Stimulated activated CD8-positive, alpha-beta memory T cell treated with anti-CD3 and anti-CD28 coated beads, Interleukin-4, amount 100 ng/mL, for 1 hour (primary cell): ENCODE measurements at places on chromosomes 1 and 21.

GRCh38 chr21:31136891-31137290 lies 98.6 kb upstream of the KRTAP19-8 start:
- no peak for DNase-seq

DNA sequence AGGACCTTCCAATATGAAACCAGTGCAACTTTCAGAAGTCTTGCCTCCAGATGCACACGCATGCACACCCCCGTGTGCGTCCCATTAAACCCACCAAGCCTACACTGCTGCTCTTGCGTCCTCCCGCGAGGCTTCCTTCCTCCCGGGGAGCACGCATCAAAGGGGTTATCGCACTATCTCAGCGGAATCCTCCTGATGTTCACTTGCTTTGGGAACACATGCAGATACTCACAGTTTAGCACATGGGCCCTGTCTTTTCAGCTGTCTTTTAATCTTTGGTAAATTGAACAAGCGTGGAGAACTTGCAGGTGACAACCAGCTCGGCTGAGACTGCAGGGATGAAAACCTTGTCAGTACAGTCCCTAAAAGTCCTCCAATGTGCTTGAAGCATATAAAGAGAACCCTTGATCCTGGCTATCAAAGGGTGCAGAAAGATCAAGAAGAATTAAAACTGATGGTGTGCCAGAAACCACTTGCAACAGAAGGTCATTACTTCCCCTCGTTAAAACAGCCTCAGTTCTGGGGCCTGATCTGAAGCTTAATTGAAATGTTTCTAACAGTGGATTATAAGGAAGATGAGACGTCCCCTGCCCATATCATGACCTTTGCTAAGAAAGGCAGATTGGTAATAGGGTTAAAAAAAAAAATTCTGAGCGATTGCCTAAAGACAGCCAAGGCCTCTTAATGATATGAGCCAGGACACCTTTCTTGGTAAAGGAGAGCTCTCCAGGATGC lies 149.4 kb upstream of the LMO4 start:
- no peak for DNase-seq

GRCh38 chr1:63042278-63042677 lies 258.3 kb downstream of the ATG4C start:
- no peak for DNase-seq

- DNase-seq, result no peak
These were observed 75.9 kb downstream of the CDC14A start for GRCh38 chr1:100428160-100428559.

- DNase-seq, result no peak
These were observed 83.2 kb upstream of the CNTN2 start for GRCh38 chr1:204959836-204960235.

GRCh38 chr21:16069178-16070112 lies 339.7 kb downstream of the USP25 start:
- DNase-seq, result no peak

- DNase-seq, result no peak
These were observed 45.3 kb upstream of the MTF2 start for GRCh38 chr1:93033785-93034184.

DNA sequence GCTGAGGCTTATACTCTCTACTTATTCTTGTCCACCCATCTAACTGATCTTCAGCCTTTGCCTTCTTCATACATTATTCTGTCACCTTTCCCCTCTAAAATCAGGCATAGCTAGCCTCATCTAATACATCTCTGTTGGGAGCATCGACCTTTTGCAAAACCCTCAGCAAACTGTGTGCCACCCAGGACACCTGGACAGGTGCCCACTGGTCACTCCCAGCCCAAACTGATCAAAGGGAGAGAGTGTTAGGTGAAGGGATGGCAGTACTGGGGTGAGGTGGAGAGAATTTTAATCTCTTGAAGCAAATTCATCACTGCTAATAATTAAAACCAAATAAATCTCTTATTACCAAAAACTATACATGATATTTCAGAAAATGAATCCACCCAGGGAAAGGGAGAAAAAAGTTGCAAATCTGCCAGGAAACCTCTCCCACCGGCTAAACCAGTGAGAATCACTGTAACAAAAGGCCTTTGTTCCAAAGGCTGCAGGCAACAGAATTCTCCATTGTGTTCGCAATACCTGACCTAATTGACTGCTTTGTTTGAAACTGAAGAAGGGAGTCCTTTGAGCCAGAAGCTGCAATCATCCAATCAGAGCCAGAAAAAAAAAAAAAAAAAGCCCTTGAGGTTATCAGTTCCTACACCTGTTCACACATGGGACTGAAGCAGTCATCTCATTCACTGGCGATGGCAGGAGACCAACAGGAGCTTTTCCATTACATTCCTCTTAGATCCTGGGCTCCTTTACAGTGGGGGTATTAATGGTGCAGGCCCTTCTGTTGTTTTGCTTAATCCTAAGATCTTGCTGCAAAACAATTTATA lies 172.6 kb downstream of the APP start:
- no peak for DNase-seq

DNA sequence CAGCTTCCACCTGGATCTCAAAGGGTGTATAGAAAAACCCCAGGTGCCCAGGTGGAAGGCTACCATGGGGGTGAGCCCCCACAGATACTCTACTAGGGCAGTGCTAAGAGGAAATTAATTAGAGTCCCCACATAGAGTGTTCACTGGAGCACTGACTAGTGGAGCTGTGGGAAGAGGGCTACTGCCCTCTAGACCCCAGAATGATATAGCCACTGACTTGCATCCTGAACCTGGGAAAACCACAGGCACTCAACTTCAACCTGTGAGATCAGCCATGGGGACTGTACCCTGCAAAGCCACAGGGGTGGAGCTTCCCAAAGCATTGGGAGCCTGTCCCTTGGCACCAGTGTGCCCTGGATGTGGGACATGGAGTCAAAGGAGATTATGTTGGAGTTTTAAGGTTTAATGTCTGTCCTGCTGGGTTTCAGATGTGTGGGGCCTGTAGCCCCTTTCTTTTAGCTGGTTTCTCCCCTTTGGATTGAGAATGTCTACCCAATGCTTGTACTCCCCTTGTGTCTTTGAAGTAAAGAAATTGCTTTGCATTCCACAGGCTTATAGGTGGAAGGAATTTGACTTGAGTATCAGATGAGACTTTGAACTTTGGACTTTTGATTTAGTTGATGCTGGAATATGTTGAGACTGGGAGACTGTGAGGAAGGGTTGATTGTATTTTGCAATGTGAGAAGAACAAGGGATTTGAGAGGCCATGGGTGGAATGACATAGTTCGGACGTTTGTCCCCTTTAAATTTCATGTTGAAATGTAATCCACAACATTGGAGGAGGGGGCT lies 31.8 kb upstream of the CDC14A start:
- no peak for DNase-seq

DNA sequence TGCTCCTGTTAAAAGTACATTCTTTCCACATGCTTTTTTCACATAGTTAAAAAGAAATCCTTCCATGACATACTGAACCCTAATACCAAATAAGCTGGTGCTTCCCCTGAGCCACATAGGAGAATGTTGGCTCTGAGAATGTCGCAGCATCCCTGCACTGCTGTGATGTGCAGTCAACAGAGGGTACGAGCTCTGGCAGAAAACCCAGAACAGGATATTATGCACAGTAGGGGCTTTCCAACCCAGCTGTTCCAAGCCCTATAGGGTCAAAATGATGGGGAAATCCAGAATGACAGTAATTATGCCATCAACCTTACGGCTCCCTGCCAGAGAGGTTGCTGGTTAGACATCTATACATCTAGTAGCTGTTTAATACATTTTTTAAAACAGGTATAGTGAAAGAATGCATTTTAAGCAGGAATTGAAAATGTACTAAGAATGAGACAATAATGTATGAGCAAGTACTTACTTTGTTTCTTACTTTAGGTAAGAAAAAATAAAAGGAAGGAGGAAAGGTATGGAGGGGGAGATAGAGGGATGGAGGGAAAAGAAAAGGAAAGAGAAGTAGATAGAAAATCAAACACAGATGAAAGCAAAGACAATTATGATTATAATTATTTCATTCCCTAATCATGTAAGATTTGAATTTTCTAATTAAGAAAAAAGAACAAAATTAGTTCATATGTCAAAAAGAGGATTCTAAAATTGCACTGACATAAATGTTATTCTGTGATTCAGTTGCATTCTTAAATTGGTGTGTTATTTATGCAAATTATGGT lies 126.0 kb downstream of the NR5A2 start:
- no peak for DNase-seq

GRCh38 chr1:51305371-51305823 lies 25.0 kb downstream of the TTC39A start:
- DNase-seq, result no peak

GRCh38 chr1:41666981-41667631 lies 182.6 kb upstream of the EDN2 start:
- DNase-seq, result no peak

GRCh38 chr1:172287208-172287607 lies 133.3 kb upstream of the C1orf105 start:
- DNase-seq, result no peak

- DNase-seq, result no peak
These were observed 80.2 kb upstream of the GREM2 start for GRCh38 chr1:240691909-240692705.

DNA sequence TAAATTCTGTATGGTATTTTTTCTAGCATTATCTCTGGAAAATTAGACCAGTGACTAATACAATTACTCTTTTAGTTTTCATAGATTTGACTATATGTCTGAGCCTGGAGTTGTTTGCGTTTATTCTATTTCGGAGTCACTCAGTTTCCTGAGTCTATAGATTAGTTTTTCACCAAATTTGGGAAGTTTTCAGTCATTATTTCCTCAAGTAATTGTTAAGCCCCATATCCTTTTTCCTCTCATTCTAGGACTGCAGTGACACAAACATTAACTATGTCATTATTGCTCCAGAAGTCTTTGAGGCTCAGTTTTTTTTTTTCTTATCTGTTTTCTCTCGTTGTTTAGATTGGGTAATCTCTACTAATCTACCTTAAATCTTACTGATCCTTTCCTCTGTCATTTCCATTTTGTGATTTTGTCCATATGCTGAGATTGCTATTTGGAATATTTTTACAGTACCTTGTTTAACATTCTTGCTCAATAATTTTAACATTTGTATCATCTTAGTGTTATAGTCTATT lies 886.2 kb downstream of the LTN1 start:
- DNase-seq, result no peak

DNA sequence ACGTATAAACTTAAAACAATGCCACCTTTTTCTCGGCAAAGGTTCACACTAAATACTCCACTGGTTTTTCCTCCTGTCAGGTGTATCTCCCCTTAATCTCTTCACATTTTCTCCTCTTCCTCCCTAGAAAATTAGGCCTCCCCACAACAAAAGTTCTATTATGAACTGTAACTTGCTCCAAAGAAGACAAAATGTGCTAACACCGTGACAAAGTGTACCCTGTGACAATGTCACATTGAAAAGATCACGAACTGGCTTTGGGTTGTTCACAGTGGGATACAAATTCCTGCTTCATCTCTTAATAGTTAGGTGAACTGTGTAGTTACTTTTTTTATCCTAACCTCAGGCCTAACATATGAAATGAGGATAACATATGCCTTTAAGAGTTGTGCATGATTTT lies 6.0 kb downstream of the NUCKS1 start:
- no peak for DNase-seq

GRCh38 chr21:36255663-36256062 lies 64.3 kb upstream of the MORC3 start:
- DNase-seq, result no peak

DNA sequence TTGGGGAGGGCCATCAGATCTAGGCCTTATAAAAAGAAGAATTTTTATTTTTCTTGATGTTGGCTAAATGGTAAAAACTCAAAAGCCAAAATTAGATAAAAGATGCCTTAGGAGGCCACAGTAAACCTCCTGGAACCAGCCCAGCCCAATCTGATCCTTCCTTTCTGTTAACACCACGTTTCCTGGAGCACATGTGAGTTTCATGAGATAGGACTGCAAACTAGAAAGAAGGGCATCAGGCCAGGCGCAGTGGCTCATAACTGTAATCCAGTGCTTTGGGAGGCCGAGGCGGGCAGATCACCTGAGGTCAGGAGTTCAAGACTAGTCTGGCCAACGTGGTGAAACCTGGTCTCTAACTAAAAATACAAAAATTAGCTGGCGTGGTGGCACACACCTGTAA lies 6.7 kb downstream of the HSF2BP start:
- DNase-seq, result no peak

GRCh38 chr1:20684651-20685050 lies 23.5 kb upstream of the DDOST start:
- no peak for DNase-seq

DNA sequence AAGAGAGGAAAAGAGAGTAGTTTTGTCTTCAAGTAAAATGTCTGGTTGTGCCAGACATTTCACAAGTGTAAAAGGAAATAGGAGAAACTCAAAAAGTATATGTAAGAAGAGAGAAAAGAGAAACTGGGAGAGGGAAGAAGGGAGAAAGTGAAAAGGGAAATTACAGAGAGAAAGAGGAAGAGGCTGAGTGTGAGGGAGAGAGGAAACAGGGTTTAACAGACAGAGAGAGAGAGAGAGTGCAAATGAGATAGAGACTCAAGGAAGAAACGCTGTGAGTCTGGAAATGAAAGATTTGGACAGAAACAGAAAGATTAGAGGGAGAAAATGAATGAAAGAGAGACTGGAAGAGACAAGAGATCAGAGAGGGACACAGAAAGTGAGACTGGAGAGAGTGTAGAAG lies 806.2 kb downstream of the PLA2G4A start:
- no peak for DNase-seq

- DNase-seq, result no peak
These were observed 265.2 kb downstream of the ADGRL2 start for GRCh38 chr1:82065916-82066315.

- no peak for DNase-seq
These were observed 45.7 kb upstream of the DISC1 start for GRCh38 chr1:231580874-231581273.

GRCh38 chr1:30929135-30929889 lies 20.8 kb upstream of the SDC3 start:
- no peak for DNase-seq

- no peak for DNase-seq
These were observed 128.0 kb downstream of the TGFBR3 start for GRCh38 chr1:91757763-91758460.

- no peak for DNase-seq
These were observed 4.0 kb upstream of the CDA start for GRCh38 chr1:20584890-20585289.

DNA sequence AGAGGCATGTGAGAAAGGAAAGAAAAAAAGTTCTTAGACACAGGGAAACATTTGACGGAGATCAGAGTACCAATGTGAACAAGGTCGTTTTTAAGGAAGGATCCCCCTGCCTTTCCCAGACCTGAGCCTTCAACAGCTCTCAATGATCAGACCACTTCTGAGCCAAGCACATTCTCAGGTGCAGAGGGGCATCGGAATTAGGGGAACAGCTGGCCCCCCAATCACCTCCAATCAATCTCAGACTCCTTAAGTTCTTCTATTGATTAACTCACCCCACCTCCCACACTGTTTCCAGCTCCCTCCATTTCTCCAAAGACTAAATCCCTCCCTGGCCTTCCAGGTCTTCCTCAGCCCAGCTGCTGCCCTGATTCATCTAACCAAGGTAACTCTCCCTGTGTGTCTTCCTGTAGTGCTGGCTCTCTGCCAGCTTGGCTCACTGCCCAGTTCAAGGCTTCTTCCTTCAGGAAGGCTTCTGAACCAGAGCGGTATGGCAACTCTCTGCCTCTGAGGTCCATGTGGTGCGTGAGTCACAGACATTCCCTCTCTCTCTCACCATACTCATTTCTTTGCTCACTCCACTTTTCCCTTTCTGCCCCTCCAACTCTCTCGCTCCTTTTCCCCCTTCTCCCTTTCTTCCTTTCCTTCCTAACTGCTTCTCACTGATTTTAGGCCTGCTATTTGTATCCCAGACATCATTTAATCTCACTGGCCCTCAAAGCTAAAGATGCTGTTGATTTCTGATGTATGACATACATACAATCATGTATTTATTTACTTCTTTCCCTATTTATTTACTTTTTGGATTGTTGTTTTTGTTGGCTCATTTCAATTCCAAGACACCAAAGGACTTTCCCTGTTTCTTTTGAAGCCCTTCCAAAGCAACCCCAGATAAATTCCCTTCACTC lies 18.1 kb downstream of the CFAP45 start:
- DNase-seq, result no peak
